Melanocyte of skin (primary cell): ENCODE measurements at places on chromosomes 2 and 18. TPM values are rescaled to one million over a fixed set of nuclear protein-coding genes. Genes with fewer than 3 reads are reported as not detected.

Gene GAD1
- total RNA-seq, result 1.1 TPM in 1 of 2 replicates, not detected in the other

Gene SPR
- 29.6 and 49.1 TPM in 2 replicates for total RNA-seq

Gene TUBA4A
- 1.5 and 2.1 TPM in 2 replicates for total RNA-seq

Gene SCN9A
- total RNA-seq, result 0.69 and 2.5 TPM in 2 replicates

Gene GAL3ST2
- total RNA-seq, result not detected in 2 replicates

Gene GCA
- 12.6 and 18.3 TPM in 2 replicates for total RNA-seq

Gene CDK15
- 4.0 and 4.5 TPM in 2 replicates for total RNA-seq

Gene ALLC
- total RNA-seq, result not detected in 2 replicates

Gene CDCA7
- 21.0 and 22.0 TPM in 2 replicates for total RNA-seq

Gene NAT8
- total RNA-seq, result not detected in 2 replicates

Gene SATB2
- total RNA-seq, result 5.9 and 8.4 TPM in 2 replicates

Gene RAB17
- 61.3 and 64.6 TPM in 2 replicates for total RNA-seq

Gene DSG4
- total RNA-seq, result not detected in 2 replicates
